ENCODE measurements at places on chromosomes 3 and 15.

GRCh38 chr15:50112488-50113186 is 6.4 kb downstream of the ATP8B4 start:
- no peak for DNase-seq

DNA sequence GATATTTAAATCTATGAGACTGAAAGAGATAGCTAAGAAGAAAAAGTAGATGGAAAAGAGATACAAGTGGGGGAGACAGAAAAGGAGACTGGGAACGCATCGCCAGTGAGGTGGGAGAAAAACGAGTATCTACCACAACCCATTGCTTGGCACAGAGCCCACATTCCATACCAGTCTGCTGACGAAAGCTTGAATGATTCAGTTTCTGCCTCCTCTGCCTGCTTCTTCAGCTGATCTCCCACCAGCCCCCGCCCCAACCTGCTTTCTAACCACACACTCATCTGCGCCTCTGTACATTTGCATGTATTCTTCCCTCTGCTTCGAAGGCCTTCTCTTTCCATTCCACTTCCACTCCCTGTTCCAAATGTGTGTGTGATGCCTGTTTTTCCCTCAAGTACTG is 188.1 kb downstream of the USP13 start:
- DNase-seq: no peak

DNA sequence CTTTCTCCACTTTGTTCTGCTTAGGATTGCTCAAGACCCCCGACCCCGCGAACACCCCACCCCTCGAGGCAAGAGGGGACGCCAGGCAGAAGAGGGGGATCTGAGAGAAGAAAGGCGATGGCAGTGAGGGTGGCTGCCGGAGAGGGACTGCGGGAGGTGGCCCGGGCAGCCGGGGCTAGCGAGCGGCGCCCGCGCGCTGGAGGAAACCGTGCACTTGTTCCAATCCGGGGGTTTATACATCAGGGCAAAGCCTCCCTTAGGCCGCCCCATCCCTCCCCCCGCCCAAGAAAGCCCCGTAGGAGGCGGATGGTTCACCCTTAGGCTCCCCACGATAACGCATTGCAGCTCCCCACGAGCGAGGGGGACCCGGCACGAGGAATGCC is 475 bp downstream of the ERC2 start:
- DNase-seq: no peak

DNA sequence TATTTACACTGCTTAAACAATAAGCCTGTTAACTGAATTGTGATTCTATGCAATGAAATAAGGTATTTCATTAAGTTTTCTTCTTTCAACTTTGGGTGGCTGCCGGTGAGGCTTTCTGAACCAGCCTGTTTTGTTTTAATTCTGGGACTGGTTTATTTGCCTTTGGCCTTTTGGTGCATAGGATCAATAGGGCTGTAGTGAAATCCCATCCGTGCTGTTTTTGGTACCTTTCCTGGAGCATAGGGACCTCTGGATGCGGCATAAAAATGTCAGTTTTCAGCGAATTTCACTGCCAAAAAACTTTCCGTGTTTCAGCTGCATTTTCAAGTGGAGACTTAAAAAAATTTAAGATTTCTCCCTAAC is 514 bp downstream of the PLS1 start:
- DNase-seq: no peak

DNA sequence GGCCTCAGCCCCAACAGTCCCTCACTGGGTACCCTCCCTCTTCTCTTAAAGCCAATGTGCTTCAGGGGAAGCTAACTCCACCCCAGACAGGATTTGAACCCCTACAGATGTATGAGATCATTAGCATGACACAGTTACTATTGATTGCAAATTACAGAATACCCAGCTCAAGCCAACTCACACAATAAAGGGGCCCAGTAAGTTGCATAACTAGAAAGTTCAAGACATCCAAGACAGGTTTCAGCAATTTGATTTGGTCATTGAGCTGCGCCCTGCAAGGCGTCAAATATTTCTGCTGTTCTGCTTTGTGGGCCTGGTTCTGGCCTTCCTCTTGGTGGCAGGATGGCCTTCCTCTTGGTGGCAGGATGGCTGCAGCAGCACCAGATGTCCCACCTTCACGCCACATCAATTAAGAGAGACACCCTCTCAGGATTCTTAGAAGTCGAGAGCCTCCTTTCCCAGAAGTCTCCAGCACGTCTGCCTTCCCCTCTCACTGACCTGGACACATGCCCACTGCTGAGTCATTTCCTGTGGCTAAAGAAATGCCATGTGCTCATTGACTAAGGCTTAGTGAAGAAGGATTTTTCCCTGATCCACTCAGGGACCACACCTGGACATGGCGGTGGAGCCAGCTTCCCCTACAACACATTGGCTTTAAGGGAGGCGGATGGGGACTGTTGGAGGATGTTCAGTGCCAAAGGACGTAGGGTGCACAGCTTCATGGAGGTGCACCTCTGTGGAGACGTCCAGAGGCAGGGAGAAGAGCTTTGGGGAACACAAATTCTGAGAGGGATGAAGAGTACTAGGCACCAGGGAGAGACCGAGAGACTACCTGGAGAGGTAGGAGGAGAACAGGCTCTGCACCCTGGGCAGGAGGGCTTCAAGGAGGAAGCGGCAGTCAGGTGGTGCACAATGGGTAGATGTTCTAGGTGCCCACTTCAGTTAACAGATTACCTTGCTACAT is 49.1 kb downstream of the DNASE1L3 start:
- no peak for DNase-seq

DNA sequence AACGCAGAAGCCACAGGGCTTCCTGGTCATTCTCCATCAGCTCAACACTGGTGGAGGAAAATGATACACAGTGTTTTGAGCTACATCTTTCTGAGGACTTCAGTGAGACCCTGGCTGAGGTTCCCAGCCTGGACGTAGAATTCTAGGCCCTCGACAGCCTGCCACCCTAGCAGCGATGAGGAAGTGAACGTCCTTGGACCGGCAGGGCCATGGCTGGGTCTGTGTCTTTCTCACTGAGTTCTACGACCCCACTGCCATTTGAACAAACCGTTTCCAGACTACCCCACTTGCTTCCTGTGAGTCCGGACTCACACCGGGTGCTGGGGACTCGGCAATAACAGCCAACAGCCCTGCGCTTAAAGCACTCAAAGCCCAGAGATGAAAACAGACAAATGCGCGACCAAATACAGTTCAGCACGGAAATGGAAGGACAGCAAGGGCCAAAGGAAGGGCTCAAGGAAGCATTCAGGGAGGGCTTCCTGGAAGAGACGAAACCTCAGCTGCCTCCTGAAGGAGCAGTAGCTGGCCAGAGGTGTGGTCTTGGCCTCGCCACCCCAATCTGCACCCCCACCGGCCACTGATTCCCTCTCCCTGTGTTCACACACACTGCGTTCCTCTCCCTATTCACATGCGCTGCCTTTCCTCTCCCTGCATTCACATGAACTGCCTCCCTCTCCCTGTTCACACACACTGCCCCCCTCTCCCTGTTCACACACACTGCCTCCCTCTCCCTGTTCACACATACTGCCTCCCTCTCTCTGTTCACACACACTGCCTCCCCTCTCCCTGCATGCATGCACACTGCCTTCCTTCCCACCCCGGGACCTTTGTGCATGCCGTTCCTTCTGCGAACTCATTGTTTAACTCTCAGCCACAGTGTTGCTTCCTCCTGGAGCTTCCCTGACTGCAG is 136.3 kb upstream of the PRR20G start:
- DNase-seq: peak; percentile 40

DNA sequence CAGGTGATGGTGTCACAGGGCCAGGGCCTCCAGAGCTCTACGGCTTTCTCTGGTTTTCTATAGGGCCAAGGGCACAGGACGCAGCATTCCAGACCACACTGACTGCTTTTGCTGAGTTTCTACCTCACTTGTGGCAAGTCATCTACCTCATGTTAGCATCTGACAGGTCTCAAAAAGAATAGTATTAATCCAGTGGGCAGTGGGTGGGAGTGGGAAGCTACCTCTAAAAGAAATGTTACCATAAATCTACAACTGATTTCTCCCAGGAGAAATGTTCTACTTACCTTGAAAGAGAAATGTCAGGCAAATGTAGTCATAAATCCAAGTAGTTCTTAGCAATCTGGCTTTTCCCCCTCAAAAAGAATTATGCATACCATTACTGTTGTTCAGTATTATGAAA is 55.7 kb upstream of the CCR4 start:
- DNase-seq: no peak

DNA sequence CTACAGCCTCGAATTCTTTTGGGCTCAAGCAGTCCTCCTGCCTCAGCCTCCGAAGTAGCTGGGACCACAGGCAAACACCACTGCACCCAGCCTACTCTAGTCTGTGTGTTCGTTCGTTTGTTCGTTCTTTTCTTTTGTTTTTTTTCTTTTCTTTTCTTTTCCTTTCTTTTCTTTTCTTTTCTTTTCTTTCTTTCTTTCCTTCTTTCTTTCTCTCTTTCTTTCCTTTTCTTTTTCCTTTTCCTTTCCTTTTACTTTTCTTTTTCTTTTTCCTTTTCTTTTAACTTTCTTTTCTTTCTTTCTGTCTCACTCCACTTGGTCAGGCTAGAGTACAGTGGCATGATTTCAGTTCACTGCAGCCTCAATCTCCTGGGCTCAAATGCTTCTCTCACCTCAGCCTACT is 36.8 kb downstream of the LMLN start:
- DNase-seq: no peak

GRCh38 chr3:58487140-58487886 is 4.6 kb upstream of the KCTD6 start:
- no peak for DNase-seq

- no peak for DNase-seq
Observed at GRCh38 chr3:86887876-86888275, 103.1 kb downstream of the VGLL3 start.

DNA sequence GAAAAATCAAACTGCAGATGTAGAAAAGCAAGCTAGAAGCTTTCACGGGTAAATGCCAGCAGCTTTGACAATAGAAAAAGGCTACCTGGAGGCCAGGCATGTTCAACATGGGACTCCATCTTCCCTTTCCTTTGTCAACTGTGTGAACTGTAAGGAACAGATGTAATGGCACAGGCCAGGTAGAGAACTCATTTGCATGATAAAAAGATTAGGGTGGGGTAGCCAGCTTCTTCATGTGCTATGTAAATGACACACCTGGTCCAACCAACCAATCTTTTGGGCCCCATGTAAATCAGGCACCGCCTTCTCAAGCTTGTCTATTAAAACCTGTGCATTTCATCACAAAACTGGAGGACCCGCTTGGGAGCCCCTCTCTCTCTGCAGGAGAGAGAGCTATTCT is 686.5 kb upstream of the GOLIM4 start:
- no peak for DNase-seq

- no peak for DNase-seq
Observed at GRCh38 chr3:58403513-58404109, 30.0 kb downstream of the PDHB start.

DNA sequence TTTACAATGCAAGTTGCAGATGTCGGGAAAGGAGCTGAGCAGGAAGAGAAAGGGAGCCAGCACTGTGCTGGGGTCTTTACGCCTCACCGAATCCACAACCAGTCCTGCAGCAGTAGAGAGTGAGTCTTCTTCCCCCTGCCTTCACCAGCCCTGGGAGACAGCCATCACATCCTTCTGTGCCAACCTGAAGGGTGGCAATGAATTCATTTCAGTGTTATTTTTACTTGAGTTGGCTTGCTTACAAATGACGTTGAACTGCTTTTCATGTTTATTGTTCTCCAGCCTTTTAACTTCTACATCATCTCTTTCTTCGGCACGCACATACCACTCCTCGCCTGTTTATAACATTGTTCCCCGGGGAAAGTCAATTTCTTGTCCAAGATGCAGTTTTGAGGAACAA is 77.1 kb downstream of the TRIM42 start:
- no peak for DNase-seq

- no peak for DNase-seq
Observed at GRCh38 chr3:104909721-104910120, 457.0 kb upstream of the ALCAM start.

DNA sequence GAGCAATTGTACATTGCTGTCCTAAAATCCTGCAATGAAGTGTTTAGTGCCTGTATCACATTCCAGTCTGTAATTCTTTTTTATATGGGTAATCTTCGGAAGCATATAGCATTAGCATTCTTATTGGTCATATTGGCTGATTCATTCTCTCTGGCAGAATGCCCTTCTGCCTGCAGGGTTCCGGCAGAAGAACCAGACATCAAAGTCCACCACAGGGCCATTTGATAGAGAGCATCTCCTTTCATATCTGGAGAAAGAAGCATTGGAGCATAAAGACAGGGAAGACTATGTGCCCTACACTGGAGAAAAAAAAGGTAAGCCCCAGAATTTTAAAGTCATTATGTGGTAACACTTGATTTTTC is 39.6 kb downstream of the TMOD3 start:
- DNase-seq: no peak

DNA sequence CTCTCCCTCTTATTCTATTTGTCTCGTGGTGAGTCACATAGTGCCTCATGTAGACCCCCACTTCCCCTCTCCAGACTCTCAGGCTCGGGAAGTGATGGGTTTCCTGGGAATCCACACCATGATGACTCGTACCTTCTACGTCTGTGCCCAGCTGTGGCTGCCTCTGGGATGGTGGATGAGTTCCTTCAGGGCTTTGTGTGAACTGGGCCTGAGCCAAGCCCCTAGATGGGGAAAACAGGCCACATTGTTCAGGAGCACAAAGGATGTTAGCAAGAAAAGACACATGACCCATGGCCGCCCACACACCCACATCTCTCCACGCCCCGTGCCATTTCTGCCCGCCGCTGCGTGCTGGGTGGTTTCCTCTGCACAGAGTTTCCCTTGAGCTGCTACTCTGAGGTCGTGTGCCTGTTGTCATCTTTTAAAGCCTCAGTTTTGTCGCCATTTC is 10.5 kb downstream of the ISG20 start:
- no peak for DNase-seq

DNA sequence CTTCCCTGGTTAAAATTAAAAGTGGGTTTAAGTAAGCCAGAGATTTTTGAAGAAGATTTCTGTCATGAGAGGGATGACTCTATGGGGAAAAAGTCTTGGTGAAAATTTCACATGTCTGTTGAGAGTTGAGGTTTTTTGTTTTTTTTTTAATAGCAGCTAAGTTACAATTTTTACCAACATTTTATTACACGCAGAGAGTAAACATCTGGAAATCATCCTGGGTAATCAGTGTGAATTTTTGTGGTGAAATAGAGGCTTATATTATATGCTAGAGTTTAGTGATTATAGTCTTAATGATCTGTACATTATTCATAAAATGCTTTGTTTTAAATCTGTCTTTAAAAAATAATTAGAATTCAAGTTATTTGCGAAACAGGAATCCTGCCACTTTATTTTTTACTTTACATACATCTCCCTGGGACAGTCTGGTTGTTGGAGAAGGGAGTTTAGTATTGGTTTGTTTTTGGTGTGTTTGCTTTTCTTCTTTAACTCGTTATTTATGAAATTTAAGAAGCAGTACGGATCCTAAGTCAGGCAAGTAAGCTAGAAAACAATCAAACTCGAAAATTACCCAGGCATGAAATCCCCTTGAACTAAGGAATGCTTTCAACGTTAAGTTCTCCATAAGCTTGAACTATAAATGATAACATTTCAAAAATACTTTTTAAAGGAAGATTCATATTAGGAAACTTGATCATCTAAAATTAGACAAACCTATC is 143.4 kb upstream of the TSC22D2 start:
- no peak for DNase-seq
